ENCODE measurements at places on chromosomes 13 and 19. TPM values are rescaled to one million over a fixed set of nuclear protein-coding genes. Genes with fewer than 3 reads are reported as not detected.

ZNF534 gene
- total RNA-seq = not detected

ACER1 gene
- total RNA-seq = not detected

ZNF497 gene
- total RNA-seq = 4.1 TPM

CYTH2 gene
- 115 TPM for total RNA-seq

DMKN gene
- 141 TPM for total RNA-seq

DNA sequence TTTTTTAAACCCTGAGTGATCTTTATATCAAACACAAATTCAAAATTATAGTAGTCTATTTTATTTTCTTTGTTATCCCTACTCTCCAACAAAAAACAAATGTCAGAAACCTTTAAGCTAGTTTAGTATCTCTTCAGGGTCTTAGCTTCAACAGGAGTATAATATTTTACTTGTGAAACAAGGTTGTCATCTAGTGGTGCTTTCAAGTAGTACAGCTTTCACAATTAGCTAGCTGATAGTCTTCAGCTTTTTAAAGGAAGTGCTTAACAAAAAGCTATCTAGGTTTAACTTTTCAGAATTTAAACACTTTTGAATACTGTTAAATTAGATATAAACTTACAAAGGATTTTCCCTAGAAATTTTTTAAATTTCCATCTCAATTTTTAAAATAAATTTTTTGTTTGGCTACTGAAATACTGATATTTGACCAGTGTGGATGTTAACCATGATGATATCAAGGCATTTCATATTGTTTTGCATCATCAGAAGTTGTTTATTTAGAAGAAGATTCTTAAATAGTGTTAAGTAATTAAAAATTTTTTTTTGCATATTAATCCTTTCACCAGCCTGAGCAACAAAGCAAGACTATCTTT is 34.2 kb downstream of the TDRD3 start:
- no peak for DNase-seq

GRCh38 chr19:8001995-8002849 is 3.2 kb downstream of the ELAVL1 start:
- peak; percentile 91 for DNase-seq

DNA sequence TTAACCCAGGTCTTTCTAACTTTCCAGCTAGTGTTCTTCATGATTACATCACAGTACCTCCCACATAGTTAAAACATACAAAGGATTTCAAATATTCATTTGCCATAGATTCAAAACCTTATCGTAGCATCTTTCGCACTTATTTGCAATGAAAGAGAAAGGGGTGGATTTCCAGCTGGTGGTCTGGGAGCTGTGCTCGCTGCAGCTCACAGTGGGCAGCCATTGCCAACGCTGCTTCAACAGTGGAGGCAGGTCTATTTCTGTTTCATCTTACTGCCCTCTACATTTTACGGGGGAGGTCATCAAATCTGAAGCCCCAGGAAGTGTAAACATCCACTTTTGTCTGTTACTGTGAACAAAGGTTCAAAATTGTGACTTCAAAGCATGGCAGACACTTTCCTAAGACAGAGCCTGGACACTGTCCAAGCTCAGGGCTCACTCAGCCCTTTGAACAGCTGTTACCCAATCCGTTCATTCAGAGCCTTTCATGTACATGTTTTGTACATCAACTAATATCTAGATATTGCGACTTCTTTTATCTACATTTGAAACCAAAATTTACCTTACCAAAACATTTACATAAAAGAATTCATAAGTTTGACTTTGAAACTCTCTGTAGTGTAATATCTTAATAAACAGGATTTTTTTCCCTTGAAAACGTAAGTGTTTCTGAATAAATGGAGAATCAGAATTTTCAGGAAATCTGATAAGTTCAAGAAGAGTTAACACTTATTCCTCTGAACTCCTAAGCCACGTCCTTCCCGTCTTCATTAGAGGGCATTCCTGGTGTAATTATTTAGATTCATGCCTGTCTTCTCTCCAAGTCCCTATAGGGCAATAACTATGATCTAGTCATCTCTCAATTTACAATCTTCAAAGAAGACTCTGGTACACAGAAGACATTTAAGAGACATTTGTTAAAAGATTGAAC is 25.1 kb downstream of the STARD13 start:
- DNase-seq = no peak

DNA sequence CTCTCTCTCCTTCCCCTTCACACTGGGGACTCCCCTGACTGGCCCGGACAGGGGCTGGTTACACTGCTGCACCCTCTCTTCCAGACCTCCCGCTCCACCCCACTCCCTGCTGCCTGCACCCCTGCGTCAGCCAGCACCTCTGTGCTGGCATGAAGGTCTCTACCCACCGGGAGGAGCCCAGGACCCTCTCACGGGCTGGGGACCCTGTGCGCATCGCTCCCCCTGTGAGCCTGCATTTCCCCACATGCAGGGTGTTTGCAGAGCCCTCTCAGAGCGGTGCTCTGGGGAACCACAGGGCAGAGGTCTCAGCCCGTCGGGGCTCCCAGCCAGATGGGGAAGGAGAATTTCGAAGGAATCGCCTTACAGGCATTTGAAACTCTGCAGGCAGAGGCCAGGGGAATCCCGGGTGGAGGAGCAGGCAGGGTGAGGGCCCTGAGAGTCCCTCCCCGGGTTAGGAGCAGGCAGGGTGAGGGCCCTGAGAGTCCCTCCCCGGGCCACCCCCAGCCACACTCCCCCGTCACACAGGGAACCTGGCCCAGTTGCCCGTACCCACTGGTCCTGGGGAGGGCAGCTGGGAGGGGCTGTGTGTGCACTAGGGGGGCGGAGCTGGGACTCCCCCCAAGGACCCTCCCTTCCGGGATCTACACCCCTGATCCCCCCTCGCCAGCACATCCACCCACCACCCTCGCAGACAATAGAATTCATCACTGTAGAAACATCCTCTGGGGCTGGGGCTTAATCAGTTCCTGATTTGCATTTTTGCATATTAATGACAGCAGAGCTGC is 16.3 kb upstream of the TCF3 start:
- DNase-seq = no peak

DNA sequence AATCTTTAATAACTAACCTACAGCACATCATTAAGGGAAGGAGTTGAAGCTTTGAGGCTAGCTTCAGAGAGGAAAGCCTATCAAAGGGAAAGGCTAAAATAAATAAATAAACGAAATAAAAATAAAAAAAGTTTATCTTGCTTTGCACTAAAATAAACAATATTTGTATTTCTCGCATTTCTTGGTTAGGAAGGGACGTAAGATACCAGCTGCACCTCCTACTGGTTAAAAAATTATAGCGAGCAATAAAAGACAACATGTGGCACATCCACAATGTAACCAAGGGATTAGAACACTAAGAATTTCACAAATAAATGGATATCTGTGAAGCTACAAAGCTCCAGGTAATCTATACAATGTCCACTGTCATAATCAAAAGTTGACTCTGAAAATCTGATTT is 194.5 kb downstream of the DACH1 start:
- no peak for DNase-seq

- no peak for DNase-seq
Observed at GRCh38 chr19:51161266-51161665, 19.2 kb downstream of the SIGLEC7 start.

DNA sequence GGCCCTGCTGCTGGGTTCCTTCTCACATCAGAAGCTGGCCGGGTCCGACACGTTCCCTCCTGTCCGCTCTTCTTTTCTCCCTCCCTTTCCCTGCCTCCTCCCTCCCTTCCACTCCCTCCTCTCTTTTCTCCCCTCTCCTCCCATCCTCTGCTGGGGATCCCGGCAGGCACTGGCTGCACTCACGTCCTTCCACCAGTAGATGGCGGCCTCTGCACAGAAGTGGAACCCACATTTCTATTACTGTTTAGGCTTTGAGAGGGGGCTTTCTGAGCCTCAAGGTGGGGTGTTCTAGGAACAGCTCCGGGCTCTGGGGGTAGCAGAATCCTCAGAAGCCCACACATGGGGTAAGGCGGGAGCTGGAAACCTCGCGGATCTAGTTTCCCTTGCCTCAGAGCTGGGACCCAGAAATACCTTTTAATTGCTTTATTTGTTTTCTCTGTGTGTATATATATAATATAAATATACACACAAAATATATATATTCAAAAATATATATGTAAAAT is 294.2 kb downstream of the ZNF536 start:
- DNase-seq = peak; percentile 77

DNA sequence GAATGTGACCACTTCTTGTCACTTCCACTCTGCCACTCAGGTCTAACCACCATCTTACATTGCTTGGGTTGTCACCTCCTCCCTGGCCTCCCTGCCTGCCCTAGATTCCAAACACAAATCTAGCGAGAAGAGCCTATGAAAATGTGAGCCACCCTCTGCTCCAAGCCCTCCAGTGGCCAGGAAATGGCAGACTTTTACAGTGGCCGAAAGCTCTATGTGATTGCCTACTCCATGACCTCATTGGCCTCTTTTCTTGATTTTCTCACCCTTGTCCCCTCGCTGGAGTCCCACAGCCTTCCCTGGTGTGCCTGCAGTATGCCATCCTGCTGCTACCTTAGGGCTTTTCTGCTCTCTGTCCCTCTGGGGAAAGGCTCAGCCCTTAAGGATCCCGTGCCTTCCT is 84.2 kb downstream of the LRCH1 start:
- DNase-seq = no peak

- DNase-seq = no peak
Observed at GRCh38 chr19:54551950-54552912, 21.4 kb upstream of the LILRA2 start.

Data from type B pancreatic cell (in vitro differentiated cells).